ENCODE measurements at places on chromosomes 7 and 10.

- no peak for DNase-seq
These were observed 175.1 kb downstream of the LRRTM3 start for GRCh38 chr10:67100951-67101350.

GRCh38 chr7:1447551-1448244 is 11.6 kb downstream of the MICALL2 start:
- no peak for DNase-seq

GRCh38 chr10:35329520-35329919 is 6.8 kb upstream of the CCNY start:
- no peak for DNase-seq

GRCh38 chr7:93378131-93378760 is 146.1 kb downstream of the VPS50 start:
- no peak for DNase-seq

- DNase-seq: no peak
These were observed 222.1 kb downstream of the GLI3 start for GRCh38 chr7:42014625-42015618.

- DNase-seq: no peak
These were observed 114.5 kb downstream of the INSYN2A start for GRCh38 chr10:127081851-127082345.
